Head of caudate nucleus (tissue), 42 donors: ENCODE measurements at places on chromosomes 1 and 21.

DNA sequence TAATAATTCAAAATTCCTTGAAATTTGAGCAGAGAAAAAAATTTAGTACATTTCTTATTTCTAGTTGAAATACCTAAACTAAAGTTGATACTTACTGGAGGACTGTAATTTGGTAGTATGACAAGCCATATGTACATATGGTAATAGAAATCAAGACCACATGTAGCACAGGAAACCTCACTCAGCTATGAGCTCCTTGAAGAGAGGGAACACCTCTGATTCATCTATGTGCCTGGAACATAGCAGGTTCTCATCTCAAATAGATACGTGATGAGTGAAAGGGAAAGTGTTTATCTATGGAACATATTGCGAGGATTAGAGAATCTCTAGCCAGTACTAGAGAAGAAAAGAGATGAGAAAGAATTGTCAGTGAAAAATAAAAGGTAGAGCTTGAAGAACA, 47.9 kb upstream of the GNG4 start:
- DNase-seq = no peak

DNA sequence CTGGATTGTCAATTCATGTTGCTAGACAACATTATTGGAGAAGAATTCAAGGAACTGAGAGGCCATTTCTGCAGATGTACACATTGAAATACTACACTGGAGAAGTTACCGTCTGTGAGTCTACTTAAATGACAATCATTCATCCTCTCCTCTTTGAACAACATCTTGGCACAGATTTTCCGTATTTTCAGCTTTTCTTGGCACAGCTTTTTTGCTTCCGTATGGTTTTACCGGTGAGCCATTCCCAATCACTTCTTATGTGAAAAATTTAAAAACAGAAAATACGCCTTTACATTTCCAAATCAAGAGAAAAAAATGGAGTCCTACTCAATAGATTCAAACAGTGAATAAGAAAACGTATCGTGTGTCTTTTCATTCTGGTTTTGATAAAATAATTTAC, 1493.7 kb downstream of the AMY1C start:
- no peak for DNase-seq

- DNase-seq = no peak
Observed at GRCh38 chr21:31136891-31137290, 98.6 kb upstream of the KRTAP19-8 start.

DNA sequence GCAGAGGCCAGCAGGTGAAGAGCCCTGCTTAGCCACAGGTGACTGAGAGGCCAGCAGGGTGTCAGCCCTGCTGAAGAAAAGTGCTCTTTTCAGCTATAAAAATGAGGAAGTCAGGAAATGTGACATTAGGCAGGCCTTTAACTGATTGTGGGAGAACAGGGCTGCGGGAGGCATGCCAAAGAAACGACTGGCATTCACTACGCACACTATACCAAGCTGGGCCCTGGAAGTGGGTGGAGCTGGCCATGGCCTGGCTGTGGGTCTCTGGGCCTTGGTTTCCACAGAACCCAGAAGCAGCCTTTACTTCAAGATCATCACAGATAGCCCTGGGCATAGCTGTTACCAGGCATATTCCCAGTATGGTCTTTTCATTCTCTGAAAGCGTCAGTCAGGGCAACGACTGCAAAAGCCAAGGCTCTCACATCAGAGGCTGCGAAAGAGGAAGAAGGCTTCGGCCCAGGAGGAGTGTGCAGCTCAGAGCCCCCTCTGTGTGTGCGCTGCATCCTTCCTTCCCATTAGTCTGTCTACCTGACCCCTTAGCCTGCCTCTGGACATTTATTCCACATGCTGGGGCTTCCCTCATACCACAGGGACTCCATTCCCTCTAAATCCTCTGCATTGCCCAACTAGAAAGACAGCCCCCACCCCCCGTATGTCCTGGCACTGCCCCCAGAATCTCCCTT, 14.3 kb downstream of the SLC2A1 start:
- no peak for DNase-seq

- no peak for DNase-seq
Observed at GRCh38 chr1:146035048-146035423, 13.5 kb upstream of the HJV start.

DNA sequence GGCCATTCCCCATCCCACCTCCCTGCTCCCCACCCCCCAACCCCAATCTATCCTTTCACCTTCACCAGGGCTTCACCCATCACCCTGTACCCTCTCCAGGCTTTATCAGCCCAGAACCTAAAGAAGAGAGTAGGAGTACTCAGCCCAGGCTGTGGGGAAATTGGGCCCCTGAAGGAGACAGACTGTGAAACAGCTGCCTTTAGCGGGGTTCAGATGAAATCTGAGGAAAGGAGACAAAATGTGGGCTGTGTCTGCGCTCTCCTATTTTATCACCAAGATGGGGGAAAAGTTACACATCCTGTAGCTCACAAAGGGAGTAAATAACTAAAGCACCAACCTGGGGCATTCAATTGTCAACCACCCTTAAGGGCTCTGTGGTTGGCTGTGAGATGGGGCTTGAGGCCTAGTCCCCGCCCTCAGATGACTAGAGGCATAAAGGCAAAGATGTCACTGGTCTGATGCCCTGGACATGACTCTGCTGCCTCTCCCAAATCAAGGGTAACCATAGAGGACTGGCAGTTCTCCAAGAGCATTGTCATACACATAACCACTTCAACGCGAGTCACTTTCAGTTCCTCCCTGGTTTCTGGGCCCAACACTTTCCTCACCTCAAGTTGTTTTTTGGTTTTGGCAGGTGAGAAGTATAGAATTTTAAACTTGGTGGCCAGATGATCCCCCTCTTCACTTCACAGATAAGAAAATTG, 30.0 kb downstream of the SLC27A3 start:
- peak; percentile 9 for DNase-seq

DNA sequence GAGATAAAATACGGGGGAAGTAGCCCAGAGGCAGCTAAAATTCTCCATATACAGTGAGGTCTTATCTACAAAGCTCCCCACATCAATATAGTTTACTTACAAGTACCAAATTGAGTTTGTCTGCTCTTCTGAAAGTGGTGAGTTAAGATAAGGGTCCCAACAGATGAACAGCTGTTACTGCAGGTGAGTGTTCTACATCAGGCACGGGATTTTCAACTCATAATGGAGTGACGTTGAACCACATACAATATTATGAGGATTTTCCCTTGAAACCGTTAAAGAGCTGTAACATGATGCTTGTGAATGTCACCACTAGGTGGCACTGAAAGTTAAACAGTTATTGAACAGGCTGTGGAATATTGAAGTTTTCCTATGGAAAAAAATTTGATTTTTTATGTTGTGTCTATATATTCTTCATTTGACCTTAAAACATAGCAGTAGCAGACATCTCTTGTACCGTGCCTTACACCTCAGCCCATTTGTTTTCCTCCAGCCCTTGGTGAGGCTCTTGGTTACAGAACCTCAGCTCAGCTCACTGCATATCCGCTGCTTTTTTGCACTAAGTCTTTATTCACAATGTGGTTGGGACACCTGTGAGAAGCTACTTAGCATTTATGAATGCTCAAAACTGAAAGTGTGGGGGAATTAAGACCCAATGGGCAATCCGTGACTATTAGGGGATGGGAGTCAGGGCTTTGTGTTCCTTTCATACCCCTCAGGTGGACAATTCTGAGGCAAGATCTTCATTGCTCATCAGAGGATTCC, 23.2 kb downstream of the CD1D start:
- DNase-seq = peak; percentile 33

- DNase-seq = no peak
Observed at GRCh38 chr21:16568244-16568643, 838.5 kb downstream of the USP25 start.

DNA sequence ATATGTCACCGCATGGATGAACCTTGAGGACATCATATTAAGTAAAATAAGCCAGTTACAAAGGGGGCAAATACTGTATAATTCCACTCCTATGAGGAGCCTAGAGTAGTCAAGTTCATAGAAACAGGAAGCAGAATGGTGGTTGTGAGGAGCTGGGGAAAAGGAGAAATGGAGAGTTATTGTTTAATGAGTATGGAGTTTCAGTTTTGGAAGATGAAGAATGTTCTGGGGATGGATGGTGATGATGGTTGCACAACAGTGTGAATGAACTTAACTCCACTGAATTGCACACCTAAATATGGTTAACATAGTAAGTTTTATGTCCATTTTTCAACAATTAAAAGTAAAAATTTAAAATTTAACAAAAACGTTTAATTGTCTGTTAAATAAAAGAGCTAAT, 220.9 kb upstream of the JUN start:
- DNase-seq = no peak

DNA sequence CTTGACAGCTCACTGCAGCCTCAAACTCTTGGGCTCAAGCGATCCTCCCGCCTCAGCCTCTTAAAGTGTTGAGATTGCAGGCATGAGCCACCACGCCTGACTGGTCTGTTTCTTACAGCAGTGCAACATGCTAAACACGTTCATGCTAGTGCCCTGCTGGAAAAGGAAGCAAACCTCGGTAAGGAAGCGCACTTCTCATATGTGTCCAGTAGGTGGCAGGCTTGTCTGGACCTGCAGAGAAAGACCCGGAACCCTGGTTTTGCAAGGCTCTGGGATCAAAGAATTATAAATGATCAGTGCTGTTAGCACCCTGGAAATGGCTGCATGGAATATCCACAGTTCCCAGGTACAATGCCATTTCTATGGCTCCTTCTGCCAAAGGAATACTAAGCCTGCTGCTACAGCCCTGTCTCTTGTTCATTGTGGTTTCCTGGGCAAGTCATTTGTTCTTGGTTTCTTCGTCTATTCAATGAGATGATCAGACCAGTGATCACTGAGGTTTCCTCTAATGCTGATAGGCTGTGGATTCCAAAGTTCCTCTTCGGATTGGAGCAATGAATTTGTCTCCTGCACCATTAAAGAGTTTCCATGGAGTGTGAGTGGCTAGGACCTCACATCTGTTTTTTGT, 15.9 kb downstream of the RNU5D-1 start:
- DNase-seq = peak; percentile 68

DNA sequence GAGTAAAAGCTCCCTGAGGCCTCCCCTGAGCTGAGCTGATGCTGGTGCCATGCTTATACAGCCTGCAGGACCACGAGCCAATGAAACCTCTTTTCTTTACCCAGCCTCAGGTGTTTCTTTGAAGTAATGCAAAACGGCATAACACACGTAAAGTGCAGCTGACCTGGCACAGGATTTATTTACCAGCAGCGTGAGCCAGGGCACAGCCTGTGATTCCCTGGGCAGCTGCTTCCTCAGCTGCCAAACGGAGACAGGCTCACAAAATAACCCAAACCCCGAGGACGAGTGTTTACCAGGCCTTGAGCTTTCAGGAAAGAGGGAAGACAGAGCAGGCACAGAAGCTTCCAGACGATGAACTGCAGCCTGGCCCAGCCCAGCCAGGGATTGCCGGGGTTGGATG, 120.6 kb upstream of the ARHGEF16 start:
- DNase-seq = peak; percentile 18

GRCh38 chr1:98306517-98307089, 354.9 kb upstream of the SNX7 start:
- DNase-seq = no peak

DNA sequence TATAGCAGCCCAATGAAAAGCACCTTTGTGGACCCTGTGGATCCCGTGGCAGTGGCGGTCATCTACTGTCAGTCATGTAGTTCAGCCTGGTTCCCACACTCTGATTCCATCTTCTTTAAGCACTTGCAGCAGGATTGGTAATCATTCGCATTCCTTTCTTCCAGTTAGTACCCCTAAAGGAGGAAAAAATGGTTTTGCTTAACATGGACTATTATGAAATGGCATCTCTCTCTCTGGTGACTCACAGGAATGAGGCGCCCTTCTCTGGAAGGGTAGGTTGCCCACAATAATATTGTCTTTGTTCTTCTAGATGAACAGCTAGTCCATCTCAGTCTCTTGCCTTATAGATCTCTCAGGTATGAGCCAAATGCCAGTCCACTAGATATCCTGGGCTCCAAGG, 127.9 kb upstream of the MROH9 start:
- no peak for DNase-seq

GRCh38 chr1:18253093-18253492, 145.5 kb downstream of the IGSF21 start:
- DNase-seq = no peak

- DNase-seq = no peak
Observed at GRCh38 chr1:151523326-151523725, 12.1 kb downstream of the CGN start.

DNA sequence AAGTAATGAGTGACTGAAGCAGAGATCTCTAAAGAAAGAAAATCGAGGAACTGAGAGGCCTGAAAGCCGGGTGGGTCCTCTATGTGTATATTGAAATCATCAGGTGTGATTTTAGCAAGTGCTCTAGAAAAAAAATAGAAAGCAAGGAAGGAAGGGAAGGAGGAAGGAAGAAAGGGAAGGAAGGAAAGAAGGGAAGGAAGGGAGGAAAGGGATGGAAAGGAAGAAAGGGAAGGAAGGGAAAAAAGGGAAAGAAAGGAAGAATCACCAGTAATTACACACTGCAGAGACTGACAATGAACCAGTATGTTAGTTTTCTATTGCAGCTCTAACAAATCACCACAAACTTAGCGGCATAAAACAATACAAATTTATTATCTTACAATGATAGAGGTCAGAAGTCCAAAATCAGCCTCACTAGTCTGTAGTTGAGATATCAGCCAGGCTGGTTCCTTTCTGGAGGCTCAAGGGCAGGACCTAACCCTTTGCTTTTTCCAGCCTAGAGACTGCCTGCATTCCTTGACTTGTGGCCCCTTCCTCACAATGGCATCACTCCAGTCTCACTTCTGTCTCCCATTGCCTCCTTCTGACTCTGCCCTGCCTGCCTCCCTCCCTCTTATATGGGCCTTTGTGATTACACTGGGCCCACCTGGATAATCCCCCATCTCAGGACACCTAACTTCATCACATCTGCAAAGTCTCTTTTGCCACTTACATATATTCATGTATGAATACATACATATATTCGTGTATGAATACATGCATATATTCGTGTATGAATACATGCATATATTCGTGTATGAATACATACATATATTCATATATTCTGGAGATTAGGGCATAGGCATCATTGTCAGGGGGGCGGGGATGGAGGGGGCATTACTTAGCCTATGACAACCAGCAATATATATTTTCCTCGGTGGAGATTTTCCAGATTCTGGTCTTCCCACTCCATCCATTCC, 47.5 kb upstream of the CDC42BPA start:
- no peak for DNase-seq

DNA sequence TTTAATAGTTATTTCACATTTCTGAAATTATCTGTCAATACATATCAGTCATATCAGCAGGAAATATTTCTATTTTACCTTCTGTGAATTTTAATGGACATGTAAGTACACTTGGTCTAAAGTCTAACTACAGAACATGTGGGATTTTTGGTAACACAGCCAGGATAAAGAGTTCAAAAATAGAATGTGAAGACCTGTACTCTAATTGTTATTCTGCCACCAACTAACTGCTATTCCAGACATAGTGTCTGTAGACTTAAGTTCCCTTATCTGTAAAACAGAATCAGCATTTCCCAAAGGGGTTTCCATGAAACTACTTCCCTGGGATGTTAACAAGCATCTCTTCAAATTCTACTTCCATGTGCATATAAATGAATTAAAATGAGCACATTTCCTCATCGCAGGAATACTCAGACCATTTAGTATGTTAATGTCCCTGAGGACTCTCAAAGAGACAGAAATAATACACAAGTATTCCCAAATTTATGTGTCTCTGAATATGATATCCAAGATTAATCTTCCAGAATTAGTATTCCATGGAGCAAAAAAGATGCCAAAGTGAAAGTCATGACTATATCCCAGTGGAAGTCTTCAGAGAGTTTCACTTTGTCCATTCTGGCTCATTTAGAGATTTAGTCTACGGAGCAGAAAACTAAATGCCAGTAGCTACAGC, 325.6 kb downstream of the NEGR1 start:
- DNase-seq = no peak
